ENCODE measurements at places on chromosomes 7 and 10. TPM values are rescaled to one million over a fixed set of nuclear protein-coding genes. Genes with fewer than 3 reads are reported as not detected.
A peak's percentile ranks its signal among the peaks of the same experiment; 100 is the strongest.

DNA sequence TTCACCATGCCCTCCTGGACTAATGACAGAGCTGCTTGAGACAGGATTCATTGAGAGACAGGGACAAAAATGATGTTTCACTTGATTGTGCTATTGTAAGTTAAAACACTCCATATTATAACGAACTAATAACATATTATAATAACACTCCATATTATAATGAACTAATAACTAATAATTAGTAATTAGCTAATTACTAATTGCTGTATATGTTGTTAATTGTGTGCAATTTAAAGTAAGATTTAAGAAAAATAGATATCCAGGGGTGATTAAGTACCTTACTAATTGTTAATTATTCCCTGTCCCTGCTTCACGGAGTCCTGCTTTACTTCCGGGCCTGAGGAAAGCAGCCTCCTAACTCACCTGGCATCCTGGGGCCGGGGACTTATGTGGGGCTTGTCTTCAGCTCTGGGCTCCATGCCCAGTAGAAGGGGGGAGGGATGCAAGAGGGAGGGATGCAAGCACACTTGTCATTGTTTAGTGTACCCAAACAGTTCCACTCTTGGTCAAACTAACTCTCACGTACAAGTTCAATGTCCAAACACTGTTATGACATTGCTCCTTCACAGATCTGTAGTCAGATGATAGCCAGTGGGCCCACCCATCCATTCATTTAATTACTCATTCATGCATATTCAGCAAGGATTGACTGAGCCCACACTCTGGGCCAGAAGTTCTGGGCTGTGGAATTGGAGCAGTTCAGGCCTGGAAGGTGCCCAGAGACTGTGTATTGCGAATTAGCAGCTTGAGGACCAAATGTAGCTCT, 53.8 kb downstream of the COL13A1 start:
- DNase-seq = no peak

GRCh38 chr7:150330211-150330885, 7.0 kb upstream of the ACTR3C start:
- no peak for DNase-seq

GRCh38 chr10:104059364-104059763, 26.3 kb downstream of the COL17A1 start:
- DNase-seq = peak; percentile 51

The UFSP1 gene
- 4.8 TPM for total RNA-seq

DNA sequence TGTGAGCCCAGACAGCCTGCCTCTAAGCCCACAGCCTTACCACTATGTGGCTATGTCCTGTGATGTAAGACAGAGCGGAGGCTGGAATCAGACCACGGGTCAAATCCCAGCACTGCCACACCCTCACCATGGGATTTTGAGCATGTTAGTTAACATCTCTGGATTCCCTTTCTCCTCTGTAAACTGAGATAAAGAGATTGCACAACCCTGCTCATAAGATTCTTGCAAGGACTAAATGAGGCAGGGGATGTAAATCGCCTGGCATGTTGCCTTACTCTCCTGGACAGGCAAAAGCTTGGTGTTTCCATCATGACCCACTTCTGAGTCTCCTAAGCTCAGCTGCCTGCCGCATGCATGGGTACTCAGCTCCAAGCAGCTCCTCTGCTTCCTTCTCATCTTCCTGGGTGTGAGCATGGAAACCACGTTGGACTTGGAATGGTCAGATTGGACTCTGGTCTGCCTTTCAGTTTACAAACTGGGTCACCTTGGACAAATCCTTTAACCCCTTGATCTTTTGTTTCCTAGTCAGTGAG, 41.3 kb upstream of the MTURN start:
- DNase-seq = no peak

The GIMAP6 gene
- total RNA-seq = not detected

The DENND2A gene
- 11.4 TPM for total RNA-seq

The ATOH7 gene
- 0.39 TPM for total RNA-seq
